RWPE1 (cell line): ENCODE measurements at places on chromosomes 7 and 10.

DNA sequence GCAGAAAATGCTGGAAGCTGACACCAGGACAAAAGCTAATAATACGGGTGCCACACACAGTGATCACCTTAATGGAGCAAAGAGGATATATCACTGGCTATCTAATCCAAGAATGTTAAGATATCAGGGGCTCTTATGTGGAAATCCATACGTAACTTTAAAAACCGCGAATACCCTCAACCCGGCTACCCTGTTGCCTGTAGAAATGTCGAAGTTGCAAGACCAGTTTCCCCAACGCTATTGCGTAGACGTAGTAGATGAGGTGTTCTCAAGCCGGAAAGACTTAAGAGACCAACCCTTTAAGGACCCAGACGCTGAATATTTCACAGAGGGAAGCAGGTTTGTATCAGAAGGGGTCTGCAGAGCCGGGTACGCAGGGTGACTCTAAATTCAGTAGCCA, 7.9 kb upstream of the CYREN start:
- no peak for DNase-seq

- no peak for DNase-seq
These were observed 59.1 kb downstream of the TASOR2 start for GRCh38 chr10:5743736-5744135.

DNA sequence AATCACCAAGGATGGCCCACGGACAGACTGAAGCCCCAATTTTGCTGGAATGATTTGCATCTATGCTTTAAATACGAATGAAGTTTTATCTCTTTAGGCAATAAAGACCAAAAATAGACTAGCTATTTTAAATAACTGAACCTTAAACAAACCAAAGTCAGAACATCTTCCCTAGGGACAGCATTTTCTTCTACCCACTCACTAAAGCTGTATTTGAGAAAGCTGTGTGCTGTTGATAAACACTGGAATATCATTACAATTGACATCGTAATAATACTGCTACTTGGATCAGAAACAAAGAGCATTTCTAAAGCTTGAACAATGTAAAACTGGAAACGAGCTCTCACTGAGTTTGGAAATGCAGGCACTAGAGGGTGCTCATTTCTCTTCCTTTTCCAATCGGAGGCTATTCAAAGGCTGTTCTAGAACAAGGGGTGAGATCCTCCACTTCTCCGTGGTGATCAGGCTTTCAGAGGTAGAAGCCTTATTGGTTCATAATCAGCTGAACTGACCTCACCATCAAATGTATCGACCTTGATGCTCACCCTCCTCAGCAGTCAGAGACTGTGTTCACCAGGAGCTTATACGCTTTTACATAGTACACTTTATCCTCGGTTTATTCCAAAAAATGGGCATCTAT, 225.3 kb upstream of the PRSS1 start:
- no peak for DNase-seq

DNA sequence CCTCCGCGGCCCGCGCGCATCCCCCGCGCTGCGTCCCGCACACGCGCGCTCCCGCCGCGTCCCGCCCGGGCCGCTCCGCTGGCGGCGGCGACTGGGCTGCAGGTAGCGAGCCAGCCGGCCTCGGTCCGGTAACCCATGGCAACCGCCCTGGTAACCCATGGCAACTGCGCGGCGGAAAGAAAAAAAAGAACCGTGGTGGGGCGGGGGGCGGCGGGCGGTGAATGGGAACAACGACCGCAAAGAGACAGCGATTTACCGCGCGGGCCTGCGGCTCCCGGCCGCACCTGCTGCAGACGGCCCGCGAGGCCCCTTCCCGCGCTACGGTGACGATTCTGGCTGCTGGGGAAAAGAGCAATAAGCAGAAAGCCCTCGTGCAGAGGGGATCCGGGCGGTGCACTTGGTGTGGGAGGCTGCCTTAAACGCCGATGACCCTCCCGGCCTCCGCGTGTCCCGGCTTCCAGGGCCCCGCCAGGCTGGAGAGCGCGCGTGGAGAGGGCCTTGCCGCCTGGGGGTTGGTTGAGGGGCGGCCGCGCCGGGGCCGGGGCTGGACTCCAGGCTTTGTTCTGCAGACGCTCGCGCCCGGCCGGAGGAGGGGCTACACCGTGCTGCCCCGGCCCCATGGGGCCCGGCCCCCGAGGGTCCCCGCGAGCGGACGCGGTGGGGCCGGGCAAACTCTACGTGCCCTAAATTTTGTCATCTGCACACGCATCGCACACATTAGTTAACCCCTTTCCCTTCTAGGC, 84.7 kb downstream of the SNX10 start:
- DNase-seq = no peak

DNA sequence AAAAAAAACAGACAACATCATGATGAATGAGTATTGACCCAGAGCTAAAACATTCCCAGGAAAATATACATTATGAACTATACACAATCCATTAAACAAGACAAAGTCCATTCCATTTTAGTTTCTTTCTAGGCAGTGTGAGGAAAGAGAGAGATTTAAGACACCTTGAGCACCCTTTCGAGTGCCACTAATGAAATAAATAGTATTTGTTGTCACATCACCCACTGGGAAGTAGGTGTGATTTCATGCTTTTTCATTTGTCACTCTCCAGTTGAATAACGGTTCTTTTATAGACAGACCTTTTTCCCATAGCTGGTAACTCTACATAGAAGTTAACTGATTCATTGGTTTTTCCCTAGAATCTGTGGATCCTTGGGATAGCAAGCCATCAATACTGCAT, 29.9 kb upstream of the SEMA3A start:
- no peak for DNase-seq

GRCh38 chr10:70912556-70912955, 24.2 kb upstream of the PCBD1 start:
- no peak for DNase-seq

DNA sequence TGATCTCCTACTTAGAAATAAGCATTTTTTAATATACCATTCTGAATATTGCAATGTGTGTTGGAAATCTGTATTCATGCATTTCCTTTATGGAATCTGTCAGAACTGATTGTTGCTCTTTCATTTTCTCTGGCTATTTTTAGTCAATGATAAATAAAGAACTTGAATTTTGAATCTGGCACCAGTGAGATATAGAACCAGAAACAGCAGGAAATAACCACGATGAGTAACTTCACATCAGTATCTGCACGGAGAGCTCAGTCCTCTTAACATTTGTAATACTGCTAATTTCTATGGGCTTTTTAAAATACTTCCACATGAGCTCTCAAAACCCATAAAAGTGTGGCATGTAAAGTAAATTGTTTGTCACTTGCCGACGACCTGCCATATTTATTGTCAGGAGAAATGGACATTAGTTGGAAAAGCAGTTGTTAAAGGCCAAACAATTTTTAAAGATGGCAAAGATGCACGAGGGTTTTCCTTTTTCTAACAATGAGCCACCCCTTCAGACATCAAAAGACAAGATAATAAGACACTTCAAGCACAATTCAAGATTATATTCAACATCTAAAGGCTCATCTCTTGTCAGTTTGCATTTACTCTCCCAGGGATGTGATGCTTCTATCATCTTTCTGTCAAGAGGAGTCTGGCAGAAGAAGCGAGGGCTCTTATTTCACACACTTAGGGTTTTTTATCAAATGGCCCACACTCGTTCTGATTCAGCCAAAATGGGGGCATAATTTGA, 118.3 kb downstream of the POU6F2 start:
- no peak for DNase-seq

- peak; percentile 30 for DNase-seq
These were observed 7.3 kb downstream of the SVIL start for GRCh38 chr10:29627201-29628132.
